Frontal cortex (tissue), 4 donors: ENCODE measurements at places on chromosomes 12 and 14.

- no peak for DNase-seq
Observed at GRCh38 chr12:67601126-67601525, 47.4 kb upstream of the DYRK2 start.

DNA sequence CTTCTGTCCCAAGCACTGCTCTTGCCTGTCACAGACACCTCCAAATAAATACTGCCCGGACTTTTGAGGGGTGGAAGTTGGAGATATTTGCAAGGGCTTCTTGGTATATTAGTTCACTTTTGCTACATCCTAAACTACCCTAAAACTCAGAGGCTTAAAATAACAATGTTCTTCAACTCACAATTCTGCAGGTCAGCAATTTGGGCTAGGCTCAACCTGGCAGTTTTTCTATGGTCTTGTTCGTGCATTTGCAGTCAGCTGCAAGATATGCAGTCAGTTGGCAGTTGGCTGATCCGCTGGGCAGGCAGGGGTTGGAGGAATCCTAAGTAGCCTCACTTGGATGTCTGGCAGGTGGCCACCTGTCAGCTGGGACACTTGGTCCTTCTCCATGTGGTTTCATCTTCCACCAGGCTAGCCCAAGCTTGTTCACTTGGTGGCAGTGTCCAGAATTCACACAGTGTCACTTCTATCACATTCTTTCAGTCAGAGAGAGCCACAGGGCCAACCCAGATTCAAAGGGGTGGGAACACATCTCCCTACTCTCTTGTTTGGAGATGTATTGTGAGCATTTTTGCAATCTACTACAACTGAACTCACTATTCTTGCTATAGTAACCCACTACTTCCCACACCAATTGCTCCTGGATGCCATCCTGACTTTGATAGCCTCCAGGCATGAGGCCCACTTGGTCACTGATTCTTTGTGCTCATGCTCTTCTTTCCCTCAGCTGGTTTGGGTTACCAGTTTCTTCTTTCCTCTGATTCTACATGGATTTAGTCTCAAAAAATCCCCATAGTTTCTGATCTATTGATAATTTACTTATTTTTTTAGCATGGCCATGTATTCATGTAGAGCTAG lies 27.8 kb upstream of the CAPRIN2 start:
- no peak for DNase-seq

GRCh38 chr14:100065942-100066574 lies 836 bp downstream of the EVL start:
- no peak for DNase-seq

GRCh38 chr12:52279422-52280318 lies 5.2 kb downstream of the KRT86 start:
- no peak for DNase-seq

GRCh38 chr12:115203701-115204100 lies 519.7 kb upstream of the TBX3 start:
- no peak for DNase-seq

DNA sequence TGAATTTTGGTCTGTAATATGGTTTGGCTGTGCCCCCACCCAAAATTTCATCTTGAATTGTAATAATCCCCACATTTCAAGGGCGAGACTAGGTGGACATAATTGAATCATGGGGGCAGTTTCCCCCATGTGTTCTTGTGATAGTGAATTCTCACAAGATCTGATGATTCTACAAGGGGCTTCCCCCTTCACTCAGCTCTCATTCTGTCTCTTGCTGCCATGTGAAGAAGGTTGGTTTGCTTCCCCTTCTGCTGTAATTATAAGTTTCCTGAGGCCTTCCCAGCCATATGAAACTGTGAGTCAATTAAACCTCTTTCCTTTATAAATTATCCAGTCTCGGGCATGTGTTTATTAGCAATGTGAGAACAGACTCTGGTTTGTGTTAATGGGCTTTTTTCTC lies 5.9 kb downstream of the LRRC9 start:
- no peak for DNase-seq

DNA sequence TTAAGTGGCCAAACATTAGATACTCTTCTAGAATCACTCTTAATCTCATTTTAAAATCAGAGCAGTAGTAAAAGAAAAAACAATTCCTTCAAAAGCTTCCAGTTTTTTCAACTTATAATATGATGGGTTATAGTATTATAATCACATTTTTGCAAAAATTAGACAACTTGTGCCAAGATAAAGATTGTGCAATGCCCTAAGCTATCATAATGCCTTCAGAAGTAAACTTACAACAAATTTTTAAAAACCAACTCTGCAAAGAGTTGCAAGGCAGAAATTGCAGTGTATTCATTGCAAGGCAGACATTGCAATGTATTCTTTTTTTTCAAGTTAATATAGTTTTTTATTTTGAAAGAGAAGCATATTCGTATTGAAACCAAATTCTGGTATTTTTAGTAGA lies 47.2 kb upstream of the KITLG start:
- DNase-seq = no peak

- no peak for DNase-seq
Observed at GRCh38 chr12:126248871-126249403, 1183.7 kb downstream of the AACS start.
